Astrocyte of the hippocampus (primary cell): ENCODE measurements at places on chromosomes 3 and 15.

DNA sequence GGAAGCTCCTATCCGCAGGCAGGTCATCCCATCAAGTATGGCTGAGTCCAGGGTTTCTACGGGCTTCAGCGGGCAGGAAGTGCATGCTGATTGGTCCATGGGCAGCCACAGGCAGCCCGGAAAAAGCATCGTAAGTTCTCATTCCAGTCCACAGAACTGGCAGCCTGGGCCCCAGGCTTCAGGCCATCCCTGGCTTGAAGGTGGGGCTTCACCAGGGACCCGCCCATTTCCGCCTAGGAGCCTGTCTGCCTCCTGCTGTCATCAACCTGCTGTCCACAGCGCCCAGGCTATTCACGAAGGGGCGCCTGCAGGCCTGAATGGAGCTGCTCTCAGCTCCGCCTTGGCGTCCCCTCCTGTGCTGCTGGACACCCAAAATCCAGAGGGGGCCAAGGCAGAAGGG, 13.9 kb downstream of the PCYT1A start:
- DNase-seq: no peak

DNA sequence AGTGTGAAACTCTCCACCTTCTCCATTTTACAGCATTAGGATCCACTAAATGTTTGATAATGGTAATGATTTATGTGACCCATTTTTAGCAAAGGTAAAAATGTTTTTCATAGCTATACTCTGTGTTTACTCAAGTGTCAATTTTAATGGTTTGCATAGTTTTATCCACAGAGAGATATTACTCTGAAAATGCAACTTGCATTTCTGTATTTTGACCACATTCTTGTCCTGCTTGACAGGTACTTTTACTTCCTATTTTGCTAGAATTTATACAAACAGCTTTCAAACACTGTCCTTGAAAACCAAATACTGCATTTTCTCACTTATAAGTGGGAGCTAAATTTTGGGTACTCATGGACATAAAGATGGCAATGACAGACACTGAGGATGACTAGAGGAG, 62.9 kb downstream of the SERPINI1 start:
- no peak for DNase-seq

- peak; percentile 78 for DNase-seq
Observed at GRCh38 chr3:107404727-107405469, 27.7 kb downstream of the CCDC54 start.

DNA sequence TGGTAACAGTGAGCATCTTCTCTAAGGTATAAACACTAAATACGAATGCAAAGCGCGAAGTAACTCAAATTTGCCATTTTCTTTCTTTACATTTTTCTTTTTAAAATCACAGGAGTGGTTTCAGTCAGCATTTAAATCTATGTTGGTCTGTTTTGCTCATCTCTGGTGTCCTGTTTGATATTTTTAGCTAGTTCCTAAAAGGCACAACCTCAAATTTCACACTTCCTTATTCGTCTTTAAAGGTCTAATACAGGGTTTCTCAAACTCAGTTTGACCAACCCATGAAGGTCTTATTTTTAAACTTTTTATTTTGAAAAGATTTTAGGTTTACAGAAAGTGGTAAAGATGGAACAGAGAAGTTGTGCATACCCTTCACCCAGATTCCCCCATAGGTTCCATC, 201.1 kb downstream of the MAGI1 start:
- no peak for DNase-seq

DNA sequence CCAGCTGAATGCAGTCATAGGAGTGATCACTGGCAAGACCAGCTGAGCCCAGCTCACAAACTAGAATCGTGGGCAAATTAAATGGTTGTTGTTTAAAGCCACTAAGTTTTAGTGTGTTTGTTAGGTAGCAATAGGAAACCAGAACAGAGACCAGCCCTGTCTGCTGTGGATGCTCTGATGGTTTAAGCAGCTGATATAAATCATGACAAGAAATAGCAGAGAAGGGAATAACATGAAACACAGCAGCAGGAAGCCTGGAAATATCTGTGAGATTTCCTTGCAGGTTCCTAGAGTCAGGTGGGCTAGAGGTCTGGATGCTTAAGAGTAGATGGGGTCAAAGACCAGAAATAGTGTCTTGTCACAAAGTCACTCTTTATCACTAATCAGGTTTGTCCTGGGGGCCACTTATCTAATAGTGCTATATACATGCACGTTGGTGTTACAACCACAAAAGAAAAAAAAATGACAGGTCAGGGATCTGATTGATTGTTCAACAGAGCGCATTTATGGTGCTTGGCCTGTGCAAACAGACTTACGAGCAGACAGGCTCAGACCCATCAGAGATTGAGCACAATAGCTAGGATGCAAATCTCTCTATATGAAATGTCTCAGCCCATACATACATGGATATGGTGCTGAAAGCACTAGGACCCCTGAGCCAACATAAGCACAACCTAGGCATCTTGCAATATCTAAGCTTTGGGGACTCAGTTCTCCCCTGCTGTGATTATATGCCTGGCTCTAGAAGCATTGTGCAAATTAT, 967.7 kb downstream of the AGBL1 start:
- no peak for DNase-seq

DNA sequence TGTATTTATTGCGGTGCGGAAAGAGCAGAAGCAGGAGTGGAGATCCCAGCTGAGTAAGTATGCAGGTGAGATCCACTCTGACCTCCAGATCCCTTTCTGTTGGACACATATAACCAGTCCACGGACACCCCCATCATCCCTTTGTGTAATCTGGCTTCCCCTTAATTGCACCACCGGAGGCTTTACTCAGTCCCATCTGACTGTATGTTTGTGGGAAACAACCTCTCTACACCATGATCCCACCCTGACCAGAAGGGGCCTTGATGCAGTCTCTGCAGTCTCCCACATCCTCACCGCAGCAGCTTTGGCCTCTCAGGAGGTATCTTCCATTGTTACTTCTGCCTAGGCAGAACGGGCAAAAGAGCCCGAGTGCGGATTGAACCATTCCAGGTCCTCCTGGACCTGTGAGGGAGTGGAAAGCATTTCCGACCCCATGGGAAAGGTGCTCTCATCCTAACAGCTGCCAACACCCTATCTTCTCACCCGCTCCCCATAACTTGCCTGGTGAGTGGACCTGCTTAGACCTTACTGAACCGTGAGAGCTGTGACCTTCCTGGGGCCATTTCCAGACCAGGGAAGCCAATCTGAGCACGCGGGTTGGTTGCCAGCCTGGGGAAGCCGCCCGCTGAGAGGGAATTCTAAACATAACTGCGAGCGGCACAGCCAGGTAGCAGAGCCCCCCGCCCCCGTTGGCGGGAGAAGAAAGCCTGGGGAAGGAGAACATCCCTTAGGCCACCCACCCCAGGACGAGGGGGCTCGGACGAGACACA, 1.1 kb downstream of the SLCO2A1 start:
- no peak for DNase-seq

- peak; percentile 37 for DNase-seq
Observed at GRCh38 chr3:61173676-61174075, 77.6 kb downstream of the FHIT start.

GRCh38 chr15:51678096-51678495, 3.2 kb upstream of the SCG3 start:
- DNase-seq: no peak

GRCh38 chr3:105647047-105647446, 221.8 kb downstream of the CBLB start:
- peak; percentile 86 for DNase-seq

- no peak for DNase-seq
Observed at GRCh38 chr15:44532689-44533088, 4.3 kb upstream of the EIF3J start.

DNA sequence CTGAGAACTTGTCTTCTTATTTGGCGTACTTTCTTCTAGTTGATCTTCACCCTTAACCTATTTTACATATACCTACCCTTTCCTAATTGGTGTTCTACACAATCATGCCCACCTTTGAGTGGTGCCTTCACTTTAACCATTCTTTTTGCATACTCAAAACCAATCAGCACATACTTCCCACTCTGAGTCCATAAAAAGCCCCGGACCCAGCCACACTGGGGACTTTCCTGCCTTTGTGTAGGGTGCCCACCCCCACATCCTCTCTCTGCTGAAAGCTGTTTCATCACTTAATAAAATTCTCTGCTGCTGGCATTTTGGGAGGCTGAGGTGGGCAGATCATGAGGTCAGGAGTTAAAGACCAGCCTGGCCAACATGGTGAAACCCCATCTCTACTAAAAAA, 15.9 kb upstream of the CHST2 start:
- no peak for DNase-seq

- DNase-seq: no peak
Observed at GRCh38 chr3:68172039-68172438, 517.6 kb upstream of the SUCLG2 start.

DNA sequence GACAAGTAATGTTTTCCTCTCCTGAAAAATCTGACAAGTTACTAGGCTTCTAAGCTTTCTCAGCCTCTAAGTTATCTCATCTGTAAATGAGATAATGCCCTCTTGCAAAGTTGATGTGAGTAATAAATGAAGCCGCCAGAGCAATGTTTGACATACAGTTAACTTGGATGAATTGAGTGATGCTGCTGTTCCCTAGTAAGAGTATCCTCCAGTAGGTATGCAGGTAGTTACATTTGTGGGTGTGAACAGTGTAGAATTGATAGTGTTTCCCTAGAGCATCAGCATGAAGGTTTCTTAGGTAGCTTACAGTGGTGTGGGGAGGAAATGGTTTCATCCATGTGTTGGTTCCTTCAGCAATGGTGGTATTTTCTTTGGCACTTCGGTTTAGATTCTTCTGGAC, 3.4 kb downstream of the ATP2C1 start:
- peak; percentile 19 for DNase-seq

GRCh38 chr3:11735638-11736037, 91.9 kb upstream of the VGLL4 start:
- no peak for DNase-seq

DNA sequence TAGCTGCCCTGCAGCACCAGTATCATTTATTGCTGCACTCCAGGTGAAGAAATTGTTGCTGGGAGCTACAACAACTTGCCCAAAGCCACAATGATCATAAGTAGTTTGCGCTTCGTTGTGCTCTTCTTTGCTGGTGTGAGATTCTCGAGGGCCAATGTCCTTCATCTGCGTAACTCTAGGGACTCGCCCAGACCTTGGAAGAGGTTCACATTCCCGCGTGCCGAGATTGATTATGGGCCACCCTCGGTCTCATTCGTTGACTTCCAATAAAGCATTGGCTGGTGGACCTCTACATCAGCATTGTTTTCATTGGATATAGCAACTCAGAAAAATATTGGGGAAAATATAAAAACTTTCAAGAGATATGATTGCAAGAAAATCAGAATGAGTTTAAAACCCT, 423 bp upstream of the PHLDB2 start:
- peak; percentile 20 for DNase-seq

GRCh38 chr3:157793745-157794144, 290.5 kb upstream of the VEPH1 start:
- no peak for DNase-seq

GRCh38 chr15:36880224-36880912, 220.0 kb downstream of the MEIS2 start:
- DNase-seq: no peak

GRCh38 chr3:32384938-32385337, 6.7 kb upstream of the CMTM7 start:
- DNase-seq: peak; percentile 49

- no peak for DNase-seq
Observed at GRCh38 chr15:89513284-89513683, 16.9 kb upstream of the RHCG start.

DNA sequence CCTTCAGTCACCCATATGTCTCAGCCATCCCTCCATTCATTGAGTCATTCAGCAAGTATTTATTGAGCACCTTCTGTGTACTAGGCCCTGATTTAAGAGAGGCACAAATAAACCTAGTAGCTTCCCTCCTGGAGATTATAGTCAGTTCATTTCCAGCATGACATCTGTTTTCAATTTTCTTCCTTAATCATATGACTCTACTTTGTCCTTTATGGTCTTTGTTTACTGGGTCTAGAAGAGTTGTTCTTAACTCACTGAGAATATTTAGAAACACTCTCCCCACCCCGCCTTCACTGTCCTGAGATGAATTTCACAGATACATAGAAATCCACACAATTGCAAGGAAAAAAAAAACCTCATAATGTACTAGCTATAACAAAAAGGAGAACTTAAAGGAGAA, 44.8 kb upstream of the ADAMTS9 start:
- no peak for DNase-seq

GRCh38 chr3:15638891-15639262, 37.3 kb downstream of the BTD start:
- no peak for DNase-seq

GRCh38 chr15:56042982-56043980, 49.9 kb upstream of the NEDD4 start:
- DNase-seq: no peak

GRCh38 chr3:130340766-130341165, 4.7 kb upstream of the COL6A5 start:
- DNase-seq: no peak

- DNase-seq: no peak
Observed at GRCh38 chr3:76866729-76867408, 173.0 kb upstream of the ROBO2 start.

- no peak for DNase-seq
Observed at GRCh38 chr3:180102604-180103003, 65.9 kb upstream of the PEX5L start.

DNA sequence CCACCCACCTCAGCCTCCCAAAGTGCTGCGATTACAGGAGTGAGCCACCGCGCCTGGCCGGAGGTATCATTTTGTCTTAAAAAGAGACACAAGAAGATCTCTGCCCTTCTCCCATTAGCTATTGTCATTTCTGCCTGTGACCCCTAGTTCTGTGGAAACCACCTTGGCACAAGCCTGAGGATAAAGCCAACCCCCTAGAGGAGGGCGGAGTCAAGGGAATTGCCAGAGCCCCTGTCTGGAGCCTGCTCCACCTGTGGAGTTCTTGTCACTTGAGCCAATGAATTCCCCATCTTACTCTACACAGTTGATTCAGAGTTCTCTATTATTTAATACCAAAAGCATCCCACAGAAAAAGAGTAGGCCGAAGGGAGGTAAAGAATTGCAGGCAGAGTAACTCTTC, 34.9 kb upstream of the KLHL6 start:
- no peak for DNase-seq

DNA sequence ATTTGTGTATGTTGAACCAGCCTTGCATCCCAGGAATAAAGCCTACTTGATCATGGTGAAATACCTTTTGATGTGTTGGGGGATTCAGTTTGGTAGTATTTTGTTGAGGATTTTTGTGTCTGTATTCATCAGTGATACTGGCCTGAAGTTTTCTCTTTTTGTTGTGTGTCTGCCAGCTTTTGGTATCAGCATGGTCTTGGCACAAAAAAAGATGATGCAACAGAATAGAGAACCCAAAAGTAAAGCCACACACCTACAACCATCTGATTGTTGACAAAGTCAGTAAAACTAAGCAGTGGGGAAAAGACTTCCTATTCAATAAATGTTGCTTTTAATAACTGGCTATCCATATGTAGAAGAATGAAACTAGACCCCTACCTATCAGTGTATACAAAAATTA, 77.6 kb downstream of the TCF12 start:
- no peak for DNase-seq

DNA sequence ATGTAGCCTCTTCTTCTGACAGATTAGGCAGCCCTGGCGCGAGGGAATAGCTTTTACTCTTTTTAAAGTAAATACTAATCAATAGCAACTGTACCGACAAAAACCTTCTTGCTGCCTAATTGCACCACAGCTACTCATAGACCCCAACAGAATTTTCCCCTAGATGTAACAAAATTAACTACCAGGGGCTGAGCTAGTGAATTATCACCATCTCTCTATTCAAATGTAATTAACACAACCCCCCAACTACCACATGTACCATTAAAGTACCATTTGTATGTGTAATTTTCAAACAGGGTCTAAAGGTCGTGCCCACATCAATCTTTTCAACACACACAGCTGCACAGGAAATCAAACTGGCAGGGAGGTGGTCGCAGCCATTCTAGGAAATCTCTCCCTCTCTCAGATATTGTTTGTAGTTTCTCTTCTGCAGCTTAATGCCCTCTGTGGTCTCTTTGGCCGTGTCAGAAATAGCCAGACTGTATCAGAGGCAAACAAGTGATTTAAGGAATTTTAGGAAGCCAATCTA, 322.9 kb downstream of the RORA start:
- no peak for DNase-seq
